ENCODE measurements at places on chromosomes 6 and 20.

GRCh38 chr6:18465410-18466154 lies 78.4 kb downstream of the RNF144B start:
- DNase-seq: no peak

GRCh38 chr6:54217018-54217417 lies 91.2 kb upstream of the TINAG start:
- DNase-seq: no peak

GRCh38 chr20:32087070-32087469 lies 22.4 kb upstream of the TM9SF4 start:
- no peak for DNase-seq

DNA sequence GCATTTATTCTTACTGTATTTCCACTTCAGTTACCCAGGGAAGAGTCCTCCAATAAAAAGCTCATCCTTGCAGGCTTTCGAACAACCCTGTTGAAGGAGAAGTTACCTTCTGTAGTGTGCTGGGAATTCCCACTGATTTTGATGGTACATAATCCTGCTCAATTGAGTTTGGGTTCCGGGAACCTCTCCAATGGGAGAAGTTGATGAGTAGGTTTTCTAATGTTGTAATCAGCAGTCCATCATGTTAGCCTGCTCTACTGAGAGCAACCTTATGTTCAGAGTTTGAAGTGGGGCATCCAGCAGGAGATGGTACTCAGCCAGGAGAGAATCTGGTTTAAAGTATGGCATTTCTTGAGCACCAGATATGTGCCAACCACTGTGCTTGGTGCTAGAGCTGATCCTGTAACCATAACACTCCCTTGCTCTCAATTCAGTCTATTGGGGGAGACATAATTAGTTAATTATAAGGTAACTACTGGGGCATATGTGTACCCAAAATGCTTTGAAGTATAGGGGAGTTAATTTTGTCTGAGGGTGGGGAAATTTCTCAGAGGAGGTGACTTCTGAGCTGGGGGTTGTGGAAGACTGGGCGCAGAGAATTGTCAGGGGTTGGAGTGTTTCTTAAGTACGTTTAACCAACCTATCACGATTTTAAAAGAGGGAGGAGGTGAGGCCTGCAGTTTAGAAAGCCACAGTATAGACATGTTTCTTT lies 2.1 kb downstream of the TOP1 start:
- DNase-seq: no peak

DNA sequence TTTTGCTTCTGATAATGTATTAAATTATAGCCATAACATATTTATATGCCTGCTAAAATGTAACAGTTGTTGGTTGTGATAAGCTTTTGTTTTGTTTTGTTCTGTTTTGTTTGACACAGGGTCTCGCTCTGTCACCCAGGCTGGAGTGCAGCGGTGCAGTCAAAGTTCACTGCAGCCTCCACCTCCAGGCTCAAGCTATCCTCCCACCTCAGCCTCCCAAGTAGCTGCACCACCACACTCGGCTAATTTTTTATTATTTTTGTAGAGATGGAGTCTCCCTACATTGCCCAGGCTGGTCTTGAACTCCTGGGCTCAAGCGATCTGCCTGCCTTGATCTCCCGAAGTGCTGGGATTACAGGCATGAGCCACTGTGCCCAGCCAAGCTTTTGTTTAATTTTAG lies 157.8 kb downstream of the ARID1B start:
- DNase-seq: no peak

GRCh38 chr6:17408081-17408480 lies 14.7 kb downstream of the CAP2 start:
- DNase-seq: no peak

DNA sequence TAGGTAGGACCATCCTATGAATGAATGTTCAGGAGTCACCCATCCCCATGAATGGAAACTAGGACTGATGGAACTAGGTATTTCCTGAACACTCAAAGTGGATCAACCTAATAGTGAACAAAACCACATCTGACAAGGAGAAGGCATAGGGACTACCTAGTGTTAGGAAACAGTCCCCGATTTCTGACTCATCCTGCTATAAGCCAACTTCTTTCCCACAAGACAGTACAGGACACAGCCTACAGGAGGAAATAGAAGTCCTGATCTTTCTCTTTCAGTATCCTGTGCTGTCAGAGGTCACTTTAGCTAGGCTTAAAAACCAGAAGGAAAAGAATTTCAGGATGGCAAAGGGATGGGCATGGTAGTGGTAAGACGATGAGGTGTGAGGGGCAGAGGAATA lies 19.5 kb upstream of the GMDS start:
- no peak for DNase-seq

DNA sequence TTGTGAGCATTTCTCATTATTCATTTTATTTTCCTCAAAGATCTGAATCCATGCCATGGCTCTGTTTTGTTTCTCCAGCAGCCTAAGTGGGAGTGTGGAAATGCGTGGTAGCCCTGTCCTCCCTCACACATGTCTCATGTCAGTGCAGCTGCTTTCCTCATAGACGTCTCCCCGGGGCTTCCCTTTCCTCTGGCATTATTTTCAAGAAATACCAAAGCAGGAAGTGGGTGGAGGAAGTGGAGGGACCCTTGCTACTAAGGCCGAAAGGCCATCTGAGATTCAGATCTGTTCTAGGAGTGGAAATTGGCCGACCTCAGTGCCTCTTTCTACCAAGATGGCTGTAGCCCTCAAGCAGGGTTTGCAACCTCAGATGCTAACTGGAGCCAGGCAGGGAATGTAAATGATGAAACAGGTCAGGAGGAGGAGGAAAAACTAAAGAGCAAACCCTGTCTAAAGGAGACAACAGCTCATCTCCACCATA lies 420.9 kb upstream of the PLCB4 start:
- peak; percentile 57 for DNase-seq

DNA sequence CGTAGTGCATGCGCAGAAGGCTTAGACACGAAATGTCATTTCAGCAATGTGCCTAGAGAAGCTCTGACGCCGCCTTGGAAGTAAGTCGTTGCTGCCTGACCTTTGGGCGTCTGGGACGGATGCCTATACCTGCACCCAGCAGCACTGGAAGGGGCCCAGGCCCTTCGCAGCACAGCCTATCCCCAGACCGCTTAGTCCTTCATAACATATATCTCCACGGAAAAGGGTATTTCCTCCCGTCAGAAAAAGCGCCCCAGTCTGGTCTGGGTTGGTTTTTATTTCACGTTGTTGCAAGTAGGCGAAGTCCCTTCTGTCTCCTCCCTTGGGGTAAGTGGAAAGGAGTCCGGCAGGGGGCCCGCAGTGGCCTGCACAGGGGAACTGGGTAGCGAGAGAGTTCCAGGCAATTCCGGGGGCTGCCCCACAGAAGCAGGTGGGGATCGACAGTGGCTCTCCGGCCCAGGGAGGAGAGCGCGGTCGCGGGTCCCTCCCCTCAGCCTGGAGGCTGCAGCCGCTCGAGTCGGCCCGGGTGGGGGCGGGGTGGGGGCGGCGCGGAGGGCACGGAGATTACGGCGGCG lies 559 bp upstream of the EYA4 start:
- DNase-seq: no peak

All from muscle of back (tissue), 13 donors.